Islet precursor cell (in vitro differentiated cells): ENCODE measurements at places on chromosomes 12 and 14.

DNA sequence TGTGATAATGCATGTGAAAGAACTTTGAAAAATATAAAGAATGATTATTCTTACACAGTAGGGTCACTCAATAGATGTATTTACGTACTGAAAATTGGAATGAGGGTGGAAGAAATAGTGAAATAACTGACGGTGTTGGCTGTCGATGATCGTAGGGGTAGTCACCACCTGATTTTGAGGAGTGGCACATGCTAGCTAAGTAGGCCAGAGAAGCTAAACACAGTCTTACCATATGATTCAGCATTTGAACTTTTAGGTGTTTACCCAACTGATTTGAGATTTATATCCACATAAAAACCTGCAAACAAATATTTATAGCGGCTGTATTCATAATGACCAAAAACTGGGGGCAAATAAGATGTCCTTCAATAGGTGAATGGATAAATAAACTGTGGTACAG, 47.6 kb upstream of the HIF1A start:
- DNase-seq: no peak

- no peak for DNase-seq
These were observed 139.0 kb downstream of the BCL11B start for GRCh38 chr14:99132821-99133635.

- peak; percentile 99 for DNase-seq
These were observed 167.5 kb upstream of the PRICKLE1 start for GRCh38 chr12:42756841-42757623.

GRCh38 chr12:55725556-55725955, 3.3 kb downstream of the CD63 start:
- no peak for DNase-seq

DNA sequence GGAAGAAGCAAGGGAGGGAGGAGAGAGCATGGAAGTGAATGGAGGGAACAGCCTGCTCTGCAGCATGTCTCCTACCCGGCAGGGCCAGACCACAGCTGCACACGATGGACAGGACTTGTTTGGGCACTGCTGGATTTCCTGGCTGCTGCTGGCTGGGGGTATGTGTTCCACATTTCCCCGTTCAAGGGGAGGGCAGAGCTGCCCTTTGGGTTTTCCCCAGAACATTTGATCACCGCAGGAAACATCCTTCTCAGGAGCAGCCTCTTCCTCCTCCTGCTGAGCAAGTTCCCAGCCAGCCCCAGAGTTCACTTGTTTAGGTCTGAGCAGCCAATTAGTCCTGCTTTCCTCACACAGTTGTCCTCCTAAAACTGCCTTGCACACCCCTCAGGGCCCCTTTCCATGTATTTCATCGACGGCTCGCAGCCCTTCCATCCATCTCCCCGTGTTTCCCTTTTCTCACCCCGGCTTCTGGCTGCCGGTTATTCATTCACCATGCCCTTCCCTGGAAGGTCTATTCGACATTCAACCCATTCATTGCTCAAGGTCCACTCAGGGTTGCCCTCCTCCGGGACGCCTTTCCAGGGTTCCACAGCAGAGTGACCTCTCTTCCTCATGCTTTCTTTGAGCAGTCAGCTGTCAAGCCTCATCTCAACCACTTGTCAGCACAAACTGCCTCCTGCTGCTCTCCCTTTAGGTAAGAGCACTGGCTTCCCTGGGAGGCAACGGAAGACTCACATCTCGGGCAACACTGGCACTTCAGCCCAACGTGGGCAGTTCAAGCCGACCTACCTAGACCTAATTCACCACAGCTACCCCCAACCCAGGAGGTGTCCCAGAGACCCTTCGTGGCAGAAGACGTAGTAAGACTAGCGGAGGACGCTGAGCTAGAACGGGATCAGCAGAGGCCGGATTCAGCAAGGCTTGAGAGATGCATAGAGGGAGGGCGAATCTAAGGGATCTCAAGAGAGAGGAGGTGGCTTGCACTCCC, 20.1 kb upstream of the ANO2 start:
- peak; percentile 57 for DNase-seq

GRCh38 chr14:74140374-74140850, 55.7 kb downstream of the LIN52 start:
- no peak for DNase-seq

DNA sequence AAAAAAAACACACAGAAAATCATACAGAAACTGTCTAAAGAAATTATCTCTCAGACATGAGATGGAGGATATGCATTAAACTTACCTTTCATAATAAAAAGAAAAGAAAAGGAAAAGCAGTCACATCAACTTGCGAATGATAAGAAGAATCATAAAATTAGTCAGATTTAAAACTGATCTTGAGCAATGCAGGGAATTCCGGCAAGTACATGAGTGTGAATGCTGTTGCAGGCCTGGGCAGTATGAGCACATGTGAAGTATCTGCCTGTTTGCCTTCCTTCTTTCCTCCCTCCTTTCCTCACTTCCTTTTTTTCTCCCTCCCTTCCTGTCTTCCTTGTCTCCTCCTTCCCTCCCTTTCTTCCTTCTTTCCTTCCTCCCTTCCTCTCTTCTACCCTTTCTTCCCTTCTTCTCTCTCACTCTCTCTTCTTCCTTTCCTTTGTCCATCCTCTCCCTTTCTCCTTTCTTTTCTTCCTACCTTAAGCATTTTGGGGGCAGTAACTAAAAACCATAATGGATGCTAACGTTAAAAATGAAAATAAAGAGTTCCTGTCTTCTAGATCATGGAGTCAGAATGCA, 38.5 kb upstream of the SLC6A15 start:
- no peak for DNase-seq

DNA sequence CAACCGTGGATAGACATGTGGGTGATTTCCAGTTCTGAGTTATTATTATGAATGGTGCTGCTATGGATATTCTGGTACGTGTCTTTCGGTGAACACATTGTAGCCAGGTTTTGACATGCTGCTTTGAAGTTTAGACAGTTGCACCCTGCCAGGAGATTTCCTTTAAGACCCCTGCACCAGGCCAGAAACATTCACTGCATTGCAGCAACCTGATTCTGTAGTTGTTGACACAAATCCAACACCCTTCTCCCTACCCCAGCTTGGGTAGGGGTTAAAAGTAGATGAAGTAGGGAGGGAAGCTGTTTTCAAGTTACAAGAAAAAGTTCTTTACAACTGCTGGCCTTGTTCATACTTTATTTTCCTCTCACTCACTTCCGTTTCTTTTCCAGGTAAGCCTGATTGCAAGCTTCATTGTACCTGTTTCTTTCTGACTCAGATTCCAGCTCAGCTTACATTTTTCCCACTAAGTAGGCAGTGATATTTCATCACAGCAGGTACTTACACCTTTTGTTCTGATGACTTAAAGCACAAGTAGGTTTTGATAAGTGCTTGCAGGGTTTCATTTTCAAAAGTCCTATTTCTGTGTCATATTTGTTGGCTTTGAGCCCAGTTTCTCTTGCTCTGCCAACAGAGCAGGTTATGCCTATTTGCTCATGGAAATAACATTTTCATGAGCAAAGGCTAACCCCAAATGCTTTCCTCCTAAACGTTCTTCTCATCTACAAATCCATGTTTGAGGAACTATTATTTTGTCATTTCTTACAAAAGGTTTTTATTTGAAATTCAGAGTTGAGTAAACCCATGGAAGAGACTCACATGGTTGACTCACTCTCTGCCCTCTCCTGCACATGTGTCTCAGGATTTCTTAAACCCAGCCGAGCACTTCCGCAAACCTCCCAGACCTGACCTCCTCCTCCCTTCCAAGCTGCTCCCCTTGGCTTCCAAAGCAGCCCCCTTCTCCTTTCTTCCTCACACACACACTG, 12.1 kb upstream of the LTA4H start:
- DNase-seq: no peak

GRCh38 chr14:88269806-88270420, 53.2 kb downstream of the KCNK10 start:
- no peak for DNase-seq

GRCh38 chr12:46814143-46814542, 11.7 kb downstream of the SLC38A4 start:
- DNase-seq: no peak

- no peak for DNase-seq
These were observed 44.8 kb upstream of the TBX5 start for GRCh38 chr12:114450515-114451300.

GRCh38 chr12:130338794-130339601, 1.3 kb downstream of the PIWIL1 start:
- no peak for DNase-seq

DNA sequence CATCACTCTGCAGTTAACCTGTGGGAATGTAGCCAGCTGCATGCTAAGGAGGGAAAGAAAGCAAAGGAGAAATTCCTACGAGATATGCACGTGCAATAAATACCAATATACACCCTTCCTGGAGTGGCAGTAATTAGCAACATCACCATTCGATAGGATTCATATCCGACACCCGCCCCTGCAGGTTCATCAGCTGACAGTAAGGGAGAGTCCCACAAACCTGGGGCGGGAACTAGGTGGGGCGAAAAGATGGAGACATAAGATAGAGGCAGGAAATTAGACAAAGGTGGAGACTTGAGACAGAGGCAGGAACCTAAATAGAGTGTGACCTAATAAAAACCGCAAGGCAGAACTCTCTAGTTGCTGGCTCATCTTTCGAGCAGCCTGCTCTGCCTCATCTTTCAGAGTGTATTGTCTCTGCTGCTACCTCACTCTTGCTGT, 51.6 kb downstream of the PLEKHG3 start:
- no peak for DNase-seq

- no peak for DNase-seq
These were observed 167.8 kb downstream of the RMST start for GRCh38 chr12:97630356-97630755.

DNA sequence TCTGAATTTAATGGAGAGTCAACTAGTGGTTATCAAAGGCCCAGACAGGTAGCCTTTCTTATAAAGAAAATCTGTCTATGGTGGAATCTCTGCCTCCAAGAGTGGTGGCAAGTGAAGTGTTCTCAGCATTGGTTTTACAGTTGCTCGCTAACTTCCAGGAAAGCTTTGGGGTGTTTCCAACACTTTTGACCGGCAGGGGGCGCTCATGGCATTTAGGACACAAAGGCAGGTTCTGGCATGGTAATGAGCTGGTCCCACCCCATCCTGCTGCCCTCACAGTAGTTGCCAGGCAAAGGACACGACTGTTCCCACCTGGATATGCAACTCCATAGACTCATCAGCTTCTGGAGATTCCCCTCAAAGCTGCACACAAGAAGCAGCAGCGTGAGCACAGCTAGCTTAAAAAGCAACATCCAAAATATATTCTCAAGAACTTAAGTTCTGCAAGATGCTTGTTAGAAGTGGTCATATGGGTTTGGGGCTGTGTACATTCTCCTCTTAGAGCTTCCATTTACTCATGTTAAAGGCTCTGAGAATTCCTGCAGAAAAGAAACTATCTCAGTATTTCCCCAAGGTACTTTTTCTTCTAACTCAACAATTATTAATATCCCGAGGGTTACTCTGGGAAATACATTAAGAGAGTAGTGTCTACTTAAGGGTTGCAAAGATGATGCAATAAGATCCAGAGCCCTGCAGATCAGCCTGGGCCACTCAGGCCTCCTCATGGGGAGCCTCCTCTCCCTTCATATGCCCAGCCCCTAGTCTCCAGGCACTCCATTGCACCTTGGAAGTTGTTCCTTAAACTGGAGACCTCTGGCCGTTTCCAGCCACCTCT, 14.8 kb downstream of the PROX2 start:
- DNase-seq: peak; percentile 93
